ENCODE measurements at places on chromosomes 6 and 20.

GRCh38 chr20:46260480-46260879, 47.8 kb downstream of the CDH22 start:
- no peak for DNase-seq

DNA sequence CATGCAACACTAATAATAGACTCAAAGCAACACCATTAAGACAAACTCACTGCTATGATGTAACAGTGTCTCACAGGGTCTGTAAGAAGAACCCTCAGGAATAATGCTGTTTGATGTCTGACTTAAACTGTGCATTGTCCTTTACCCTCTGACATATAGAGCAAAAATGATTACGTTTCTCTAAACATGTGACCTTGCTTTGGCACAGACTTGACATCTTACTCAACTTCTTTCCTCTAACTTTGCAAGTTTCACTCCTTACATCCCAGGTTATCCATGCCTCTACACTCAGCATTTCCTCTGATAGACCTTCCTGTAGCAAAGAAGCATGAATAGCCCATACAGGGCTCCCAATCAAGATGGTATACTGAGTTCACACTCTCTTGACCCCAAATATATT, 252.7 kb downstream of the UST start:
- no peak for DNase-seq

DNA sequence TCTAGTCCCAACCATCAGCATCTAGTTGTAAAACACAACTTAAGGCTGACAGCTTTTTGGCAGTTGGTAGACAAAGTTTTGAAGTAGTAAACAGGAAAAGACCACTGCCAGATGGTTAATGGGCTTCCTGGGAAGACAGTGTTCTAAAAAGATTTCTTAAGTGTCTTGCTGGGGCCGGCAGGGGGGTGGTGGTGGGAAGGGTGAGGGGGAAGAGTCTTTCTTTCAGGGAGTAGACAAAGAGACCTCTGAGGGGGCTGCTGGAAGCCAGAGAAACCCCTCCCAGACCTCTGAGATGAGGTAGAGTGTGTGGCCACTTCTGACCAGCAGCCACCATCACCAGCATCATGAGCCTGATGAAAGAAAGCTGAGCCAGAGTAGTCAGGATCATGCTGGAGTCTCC, 784.9 kb downstream of the TENT5A start:
- no peak for DNase-seq

- no peak for DNase-seq
Measured at GRCh38 chr6:135072753-135073152, 18.1 kb upstream of the HBS1L start.

GRCh38 chr6:52610745-52611355, 34.0 kb upstream of the TRAM2 start:
- DNase-seq: no peak

DNA sequence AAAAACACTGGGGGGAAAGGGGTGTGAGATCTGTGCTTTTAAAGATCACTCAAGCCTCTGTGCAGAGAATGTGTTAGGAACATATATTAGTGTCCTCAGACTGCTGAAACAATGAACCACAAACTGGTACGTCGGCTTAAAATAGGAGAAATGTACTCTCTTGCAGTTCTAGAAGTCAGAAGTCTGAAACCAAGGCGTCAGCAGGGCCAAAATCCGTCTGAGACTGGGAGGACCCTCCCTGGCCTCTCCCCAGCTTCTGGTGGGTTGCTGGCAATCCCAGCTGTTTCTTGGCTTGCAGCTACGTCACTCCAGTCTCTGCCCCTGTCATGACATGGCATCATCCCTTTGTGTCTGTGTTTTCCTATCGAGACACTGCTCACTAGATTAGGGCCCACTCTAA, 3.9 kb downstream of the CDH26 start:
- DNase-seq: no peak

GRCh38 chr6:140225701-140226436, 851.4 kb upstream of the CITED2 start:
- DNase-seq: no peak

GRCh38 chr6:74971633-74972032, 234.2 kb downstream of the COL12A1 start:
- no peak for DNase-seq

DNA sequence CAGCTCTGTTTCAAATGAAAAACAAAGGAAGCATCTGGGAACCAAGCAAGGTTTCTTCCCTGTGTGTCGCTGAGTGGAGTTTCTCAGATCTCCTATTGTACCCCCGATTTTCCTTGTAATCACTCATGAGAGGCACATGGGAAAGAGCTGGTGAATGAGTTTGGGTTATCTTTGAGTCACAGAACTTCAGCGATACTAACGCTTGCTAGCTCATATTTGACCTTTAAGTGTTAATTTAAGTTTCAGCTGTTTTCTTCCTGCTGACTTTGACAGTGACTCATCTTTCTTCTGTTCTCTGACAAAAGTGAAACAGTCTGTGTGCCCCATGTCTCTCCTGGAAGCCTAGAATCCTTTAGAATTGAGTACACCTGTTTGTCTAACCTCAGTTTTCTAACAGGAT, 261.1 kb upstream of the RGS17 start:
- no peak for DNase-seq

DNA sequence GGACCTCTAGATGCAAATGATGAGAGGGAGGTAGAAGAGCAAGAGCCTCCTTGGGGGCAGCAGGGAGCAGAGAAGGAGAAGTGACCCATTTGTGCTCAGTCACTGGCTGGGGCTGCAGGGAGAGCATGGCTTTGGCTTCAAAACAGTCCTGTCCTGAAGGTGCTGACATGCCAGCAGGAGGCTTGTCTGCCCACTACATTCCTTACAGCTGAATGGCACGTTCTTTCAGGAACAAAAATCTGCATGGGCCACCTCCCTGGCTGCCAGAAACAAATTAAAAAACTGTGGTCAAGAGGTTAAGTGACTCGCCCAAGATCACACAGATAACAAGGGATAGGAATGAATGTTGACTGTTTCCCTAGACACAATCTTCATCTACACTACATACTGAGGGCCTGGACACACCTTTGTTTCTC, 188.8 kb downstream of the HIVEP2 start:
- no peak for DNase-seq

GRCh38 chr6:42522036-42522435, 41.8 kb upstream of the UBR2 start:
- no peak for DNase-seq

GRCh38 chr6:114216789-114217467, 125.9 kb downstream of the HS3ST5 start:
- DNase-seq: no peak

GRCh38 chr6:31769684-31770371, 7.3 kb downstream of the VWA7 start:
- peak; percentile 70 for DNase-seq

DNA sequence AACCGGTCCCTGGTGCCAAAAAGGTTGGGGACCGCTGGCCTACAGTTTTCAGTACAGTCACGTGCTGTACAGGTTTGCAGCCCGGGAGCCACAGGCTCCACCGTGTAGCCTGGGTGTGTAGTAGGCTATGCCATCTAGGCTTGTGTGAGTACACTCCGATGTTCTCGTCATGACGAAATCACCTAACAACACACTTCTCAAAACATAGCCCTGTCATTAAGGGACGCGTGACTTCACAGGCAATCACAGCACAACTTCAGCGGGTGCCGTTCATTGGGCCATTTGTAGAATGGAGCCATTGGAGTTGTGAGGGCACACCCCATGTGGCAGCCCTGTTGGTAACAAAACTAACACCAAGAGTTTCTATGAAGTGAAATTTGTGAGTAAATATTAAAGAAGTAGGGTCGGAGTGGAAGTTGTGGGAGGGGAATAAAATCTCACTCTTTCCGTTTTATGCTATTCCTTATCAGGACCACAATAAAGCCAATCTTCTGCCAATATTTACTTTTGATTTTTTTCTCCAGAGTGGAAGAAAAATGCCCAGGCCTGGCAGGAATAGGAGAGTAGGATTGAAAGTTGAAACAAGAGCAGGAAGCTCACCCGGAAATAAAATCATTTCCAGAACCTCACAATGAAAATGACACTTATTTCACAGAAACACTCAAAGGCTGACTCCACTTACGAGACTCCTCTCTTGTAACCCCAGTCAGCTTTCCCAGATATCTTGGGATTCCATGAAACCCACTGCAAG, 63.7 kb upstream of the PTPN1 start:
- DNase-seq: no peak

DNA sequence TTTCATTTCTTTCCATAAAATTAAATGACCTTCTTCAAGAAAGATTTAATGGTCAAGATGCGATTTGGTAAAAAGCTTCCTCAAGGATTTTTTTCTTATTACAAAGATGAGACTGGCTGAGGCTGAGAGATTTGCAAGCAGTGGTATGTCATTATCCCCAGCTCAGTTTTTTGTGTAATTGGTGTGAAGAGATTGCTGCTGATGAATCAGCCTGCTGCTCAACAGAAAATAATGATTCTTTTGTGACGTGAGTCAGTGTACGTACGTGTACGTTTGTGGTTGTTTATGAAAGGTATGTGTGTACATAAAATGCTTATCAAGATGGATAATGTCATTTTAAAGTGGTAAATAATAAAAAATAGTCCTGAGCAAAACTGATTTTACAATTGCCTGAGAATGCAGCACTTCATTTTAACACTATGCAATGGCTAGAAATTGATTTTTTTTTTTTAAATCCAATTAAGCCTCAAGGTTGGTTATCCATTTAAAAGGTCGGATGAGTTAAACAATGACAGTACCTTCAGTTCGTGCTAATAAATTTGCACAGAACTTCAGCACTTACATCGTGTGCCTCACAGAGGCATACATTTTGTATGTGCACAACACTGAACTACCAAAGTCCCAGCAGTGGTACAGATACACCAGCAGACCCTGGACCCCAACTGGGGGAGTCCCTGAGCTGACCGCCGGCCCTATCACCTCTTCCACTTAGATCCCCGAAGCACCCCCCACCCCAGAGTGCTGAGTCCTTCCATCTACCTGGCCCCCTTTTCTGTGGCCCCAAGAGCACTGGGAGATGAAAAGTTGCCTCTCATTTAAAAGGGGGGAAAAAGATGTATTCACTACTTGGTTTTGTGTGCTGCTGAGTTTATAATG, 9.7 kb upstream of the NPEPL1 start:
- DNase-seq: no peak

GRCh38 chr20:36571564-36572504, 1.6 kb upstream of the TGIF2 start:
- no peak for DNase-seq

GRCh38 chr6:103167345-103168071, 1692.2 kb downstream of the HACE1 start:
- no peak for DNase-seq

DNA sequence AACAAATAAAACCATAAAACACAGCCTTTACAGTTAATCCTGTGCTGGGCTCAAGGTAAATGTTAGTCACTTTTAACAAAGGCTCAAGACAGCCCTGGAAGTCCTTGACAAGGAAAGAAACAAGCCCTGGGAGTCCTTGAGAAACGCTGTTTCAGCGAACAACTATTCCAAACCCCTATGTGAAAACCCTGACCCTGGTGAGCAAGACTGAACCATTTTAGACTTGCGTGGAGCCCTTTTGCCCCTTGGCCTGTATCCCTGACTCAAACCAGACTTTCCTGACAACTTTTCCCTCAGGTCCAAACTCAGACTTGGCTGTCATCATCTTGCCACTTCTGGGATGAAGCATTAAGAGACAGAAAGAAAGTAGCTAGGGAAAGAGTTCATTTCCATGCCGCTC, 180.4 kb downstream of the AIG1 start:
- DNase-seq: no peak

- DNase-seq: no peak
Measured at GRCh38 chr6:33966536-33966935, 162.7 kb upstream of the MLN start.

DNA sequence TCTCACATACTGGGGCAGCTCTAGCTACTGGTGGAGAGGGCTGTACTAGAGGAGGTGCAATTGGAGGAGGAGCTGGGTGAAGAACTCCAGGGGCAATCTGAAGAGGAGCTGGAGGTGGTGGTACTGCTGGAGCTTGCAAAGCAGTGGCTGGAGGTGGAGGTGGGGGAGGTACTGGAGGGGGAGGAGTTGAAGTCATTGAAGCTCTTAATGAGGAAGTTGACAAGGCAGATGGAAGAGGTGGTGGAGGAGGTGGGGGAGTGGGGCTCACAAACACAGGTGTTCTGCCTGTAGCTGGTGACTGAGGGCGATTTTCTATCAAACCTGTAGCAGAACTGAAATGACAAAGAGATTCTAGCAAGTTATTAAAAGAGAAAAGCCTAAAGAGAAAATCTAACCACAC, 77.6 kb downstream of the WASF1 start:
- no peak for DNase-seq

All from CD4-positive, alpha-beta T cell (primary cell).